Suppressor macrophage (primary cell): ENCODE measurements at places on chromosomes 1 and 21.

DNA sequence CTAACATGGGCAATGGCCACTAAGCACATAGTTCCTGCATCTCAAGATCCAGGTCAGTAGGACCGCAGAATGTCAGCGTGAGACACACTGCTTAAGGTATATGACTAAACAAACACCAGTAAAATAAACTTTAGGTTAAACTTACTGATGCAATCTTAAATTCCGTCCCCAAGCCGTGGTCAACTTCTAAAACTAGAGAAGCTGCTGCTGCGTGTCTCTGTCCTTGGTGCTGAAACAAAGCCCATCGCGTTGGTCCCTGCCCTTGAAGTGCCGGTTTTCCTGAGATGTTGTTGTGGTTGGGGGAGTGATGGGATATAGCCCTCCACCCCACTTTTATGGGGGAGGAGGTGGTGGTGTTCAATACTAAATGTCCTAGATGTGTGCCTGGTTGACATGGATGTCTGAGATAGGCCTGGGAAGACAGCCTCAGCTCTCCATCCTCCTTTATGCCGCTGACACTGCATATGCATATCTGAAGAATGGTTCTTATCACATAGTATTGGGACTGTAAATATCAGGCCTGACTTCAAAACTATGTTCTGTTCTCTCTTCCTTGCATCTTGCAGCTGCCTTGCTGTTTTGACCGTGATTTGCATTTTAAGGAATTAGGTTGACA is 72.0 kb upstream of the KCNA3 start:
- DNase-seq = peak; percentile 83

DNA sequence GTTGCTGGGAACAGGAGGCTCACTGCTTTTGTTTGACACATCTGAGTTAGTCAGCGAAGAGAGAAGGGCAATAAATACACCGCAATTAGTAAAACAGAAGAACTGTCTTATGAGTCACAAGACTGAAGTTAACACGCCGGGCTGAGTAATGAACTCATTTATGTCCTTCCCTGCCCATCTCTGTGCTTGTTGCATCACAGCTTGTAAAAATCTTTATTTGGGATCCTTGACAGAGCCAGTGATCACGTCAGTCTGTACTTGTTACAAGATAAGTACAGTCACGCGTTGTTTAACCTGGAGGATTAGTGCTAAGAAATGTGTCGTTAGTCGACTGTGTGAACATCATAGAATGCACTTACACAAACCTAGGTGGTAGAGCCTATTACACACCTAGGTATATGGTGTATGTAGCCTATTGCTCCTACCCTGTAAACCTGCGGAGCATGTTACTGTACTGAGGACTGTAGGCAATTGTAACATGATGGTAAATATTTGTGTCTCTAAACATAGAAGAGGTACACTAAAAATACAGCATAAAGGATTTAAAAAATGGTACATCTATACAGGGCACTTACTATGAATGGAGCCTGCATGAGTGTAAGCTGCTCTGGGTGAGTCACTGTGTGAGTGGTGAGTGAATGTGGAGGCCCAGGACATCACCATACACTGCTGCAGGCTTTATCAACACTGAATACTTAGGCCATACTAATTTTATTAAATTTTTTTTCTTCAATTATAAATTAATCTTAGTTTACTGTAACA is 272.2 kb downstream of the TNR start:
- no peak for DNase-seq

DNA sequence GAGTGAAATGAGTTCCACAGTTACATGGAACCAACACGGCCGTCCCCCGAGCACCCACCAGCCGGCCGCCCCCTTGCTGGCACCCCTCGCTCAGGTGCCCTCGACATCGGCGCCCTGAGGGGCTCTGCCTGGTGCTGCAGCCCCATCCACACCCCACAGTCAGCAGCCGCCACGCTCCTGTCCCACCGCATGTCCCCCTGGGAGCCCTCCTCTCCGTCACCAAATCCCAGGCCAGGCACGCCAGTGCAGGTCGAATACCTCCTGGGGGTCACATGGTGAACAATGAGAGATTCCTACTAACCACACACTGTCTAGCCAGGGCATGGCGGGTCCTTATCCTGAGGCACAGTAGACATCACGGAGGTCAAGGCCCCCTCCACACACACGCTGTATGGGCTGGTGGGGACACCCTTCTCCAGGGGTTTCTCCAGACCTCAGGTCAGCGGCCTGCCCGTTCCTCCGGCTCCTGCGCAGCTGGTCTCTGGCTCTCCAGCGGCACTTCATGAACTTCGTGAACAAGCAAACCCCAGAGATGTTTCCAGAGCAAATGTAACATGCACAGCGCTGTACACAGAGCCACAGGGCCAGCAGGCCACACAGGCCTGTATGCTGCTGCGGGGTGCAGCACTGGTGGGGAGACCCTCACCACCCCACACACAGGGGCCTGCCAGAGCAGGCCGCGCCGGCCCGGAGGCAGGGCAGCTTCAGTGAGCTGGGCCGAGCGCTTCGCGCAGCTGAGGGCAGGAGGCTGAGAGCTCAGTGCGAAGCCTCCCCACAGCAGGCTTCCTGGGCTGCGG is 21.8 kb downstream of the POFUT2 start:
- no peak for DNase-seq

GRCh38 chr1:43329995-43330751 is 7.4 kb upstream of the MPL start:
- peak; percentile 87 for DNase-seq

DNA sequence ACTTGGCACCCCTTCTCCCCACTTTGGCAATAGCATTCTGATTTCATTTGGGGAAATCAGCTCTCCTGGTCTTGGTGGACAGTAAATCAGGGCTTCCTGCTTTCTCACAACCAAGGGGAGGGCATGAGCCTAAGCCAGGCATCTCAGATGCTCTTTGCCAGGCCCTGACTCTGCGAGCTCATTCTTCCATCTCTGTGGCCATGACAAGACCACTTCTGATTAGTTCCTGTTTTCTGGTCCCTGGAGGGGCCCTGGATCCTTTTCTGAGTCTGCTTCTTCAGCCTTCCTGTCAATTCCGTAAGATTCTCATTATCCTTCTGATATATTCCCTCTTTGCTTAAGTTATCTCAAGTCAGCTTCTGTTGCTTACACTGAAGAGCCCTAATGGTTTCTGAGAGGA is 210.4 kb downstream of the HIVEP3 start:
- DNase-seq = no peak
